Sigmoid colon (tissue), 7 donors: ENCODE measurements at places on chromosomes 7 and 10. TPM values are rescaled to one million over a fixed set of nuclear protein-coding genes. Genes with fewer than 3 reads are reported as not detected.

- no peak overlapping the region for H3K27ac ChIP-seq
- H3K4me1 ChIP-seq: no peaks in the 10 kb centered on the region
- H3K36me3 ChIP-seq: no peaks in the 10 kb centered on the region
- no peak overlapping the region for H3K4me3 ChIP-seq
- no peaks in the 10 kb centered on the region for H3K27me3 ChIP-seq
Measured at GRCh38 chr10:120744040-120744439, 107.1 kb upstream of the WDR11 start.

DNA sequence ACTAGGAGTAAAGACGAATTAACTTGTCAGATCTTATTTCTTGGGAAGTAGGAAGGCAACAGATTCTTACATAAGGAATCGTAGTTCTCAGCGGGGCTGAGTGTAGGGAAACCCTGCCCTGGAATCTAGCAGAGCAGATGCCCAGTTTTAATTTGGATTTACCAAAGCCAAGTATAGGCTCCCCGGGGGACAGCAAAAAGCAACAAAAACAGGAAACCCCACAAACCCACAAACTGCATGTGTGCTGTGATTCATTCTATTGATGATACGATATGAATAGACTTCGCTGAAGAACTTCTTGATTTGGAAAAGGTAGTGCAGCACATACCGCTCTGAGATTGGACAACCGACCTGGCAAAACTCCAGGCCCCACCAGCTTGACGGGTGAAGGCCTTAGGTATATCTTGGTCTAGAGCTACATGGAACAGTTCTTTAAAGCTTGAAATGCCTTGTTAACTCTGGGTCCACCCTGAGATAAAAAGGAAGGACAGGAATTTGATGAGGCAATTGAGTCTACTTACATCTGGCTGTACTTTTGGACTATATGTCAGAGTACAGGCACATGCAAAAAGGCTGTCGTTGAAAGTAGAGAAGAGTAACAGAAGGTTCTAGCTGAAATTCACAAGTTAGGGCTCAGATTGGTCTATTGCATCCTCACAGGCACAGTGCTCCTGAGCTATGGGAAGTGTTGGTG is 49.1 kb downstream of the STRA8 start:
- DNase-seq: no peak
- H3K4me3 ChIP-seq: no peak overlapping the region
- H3K4me1 ChIP-seq: peaks cover 11% of the 10 kb centered on the region
- H3K27ac ChIP-seq: no peak overlapping the region
- no peaks in the 10 kb centered on the region for H3K36me3 ChIP-seq

DNA sequence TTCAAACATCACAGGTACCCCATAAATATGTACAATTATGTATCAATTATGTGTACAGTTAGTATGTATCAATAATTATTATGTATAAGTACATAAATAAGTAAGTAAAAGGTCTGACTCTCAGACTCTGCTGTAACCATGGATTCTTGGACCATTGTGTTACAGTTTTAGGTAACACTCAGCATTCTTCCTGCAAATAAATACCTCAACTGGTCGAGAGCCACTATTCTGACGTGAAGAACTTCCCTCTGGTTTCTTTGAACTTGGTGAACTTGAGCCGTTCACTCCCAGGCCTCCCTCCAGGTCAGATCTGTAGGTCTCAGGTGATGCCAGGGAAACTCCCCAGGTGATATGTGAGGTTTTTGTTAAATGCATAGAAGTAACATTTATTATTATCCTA is 191.8 kb upstream of the PLXNA4 start:
- H3K27me3 ChIP-seq: no peaks in the 10 kb centered on the region
- H3K4me3 ChIP-seq: no peak overlapping the region
- no peak for DNase-seq
- H3K36me3 ChIP-seq: no peaks in the 10 kb centered on the region
- no peaks in the 10 kb centered on the region for H3K4me1 ChIP-seq
- no peak overlapping the region for H3K27ac ChIP-seq

- no peak overlapping the region for H3K4me3 ChIP-seq
- no peaks in the 10 kb centered on the region for H3K4me1 ChIP-seq
- DNase-seq: no peak
- H3K27ac ChIP-seq: no peak overlapping the region
Measured at GRCh38 chr10:24468281-24468751, 255.4 kb downstream of the ARHGAP21 start.

GRCh38 chr10:74058071-74058470 is 60.2 kb downstream of the VCL start:
- H3K4me1 ChIP-seq: no peaks in the 10 kb centered on the region
- H3K27me3 ChIP-seq: no peaks in the 10 kb centered on the region
- H3K27ac ChIP-seq: no peak overlapping the region
- no peaks in the 10 kb centered on the region for H3K36me3 ChIP-seq

DNA sequence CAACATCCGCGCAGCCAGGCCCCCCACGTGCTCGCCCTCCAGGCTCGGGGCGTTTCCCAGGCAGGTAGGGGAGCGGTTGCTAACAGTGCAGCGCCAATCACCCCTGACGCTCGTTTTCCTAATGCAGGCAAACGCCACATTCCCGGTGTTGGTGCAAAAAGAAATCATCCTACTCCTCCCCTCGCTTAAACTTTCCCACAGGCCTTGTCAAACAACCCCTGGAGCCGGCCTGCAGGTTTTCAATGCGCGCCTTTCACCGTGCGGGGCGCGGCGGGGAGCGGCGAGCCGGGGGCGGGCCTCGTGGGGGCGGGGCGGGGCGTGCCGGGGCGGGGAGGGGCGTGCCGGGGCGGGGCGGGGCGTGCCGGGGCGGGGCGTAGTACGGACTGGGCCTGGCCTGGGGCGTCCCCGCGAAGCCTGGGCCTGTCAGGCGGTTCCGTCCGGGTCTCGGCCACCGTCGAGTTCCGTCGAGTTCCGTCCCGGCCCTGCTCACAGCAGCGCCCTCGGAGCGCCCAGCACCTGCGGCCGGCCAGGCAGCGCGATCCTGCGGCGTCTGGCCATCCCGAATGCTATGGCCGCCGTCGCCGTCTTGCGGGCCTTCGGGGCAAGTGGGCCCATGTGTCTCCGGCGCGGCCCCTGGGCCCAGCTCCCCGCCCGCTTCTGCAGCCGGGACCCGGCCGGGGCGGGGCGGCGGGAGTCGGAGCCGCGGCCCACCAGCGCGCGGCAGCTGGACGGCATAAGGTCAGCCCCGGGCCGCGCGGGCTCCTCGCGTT is at the start of gene ECHDC3:
Gene ECHDC3, plus strand, starts transcription at position 374 of the 770 bp plus-strand sequence. Its CDS starts 195 bp downstream, at position 569.
- peak within 1 kb of the TSS; percentile 48 for H3K27ac ChIP-seq
- peaks cover 17% of the 10 kb centered on the region for H3K4me1 ChIP-seq
- H3K4me3 ChIP-seq: peak within 1 kb of the TSS; percentile 61
- peaks cover 8% of the 10 kb centered on the region for H3K27me3 ChIP-seq
- DNase-seq: no peak

DNA sequence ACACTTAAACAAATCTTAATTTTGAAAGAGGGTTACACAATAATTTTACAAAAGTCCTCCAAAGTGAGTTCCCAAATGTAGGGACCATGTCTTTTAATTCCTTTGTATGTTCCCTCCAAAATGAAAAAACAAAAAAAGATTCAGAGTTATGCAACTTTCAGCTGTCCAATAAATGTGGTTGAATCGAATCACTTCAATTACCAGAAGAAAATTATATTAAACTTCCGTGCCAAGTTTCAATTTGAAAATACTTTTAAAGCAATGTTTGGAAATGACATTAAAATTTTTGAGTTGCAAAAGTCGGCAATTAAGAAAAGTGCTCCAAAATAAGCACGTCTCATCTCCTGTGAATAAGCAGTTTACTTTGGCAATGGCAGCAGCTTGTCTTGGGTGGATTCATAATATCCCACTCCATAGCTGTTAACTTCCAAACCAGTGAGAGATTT is 60.3 kb upstream of the C1GALT1 start:
- no peaks in the 10 kb centered on the region for H3K4me1 ChIP-seq
- no peak for DNase-seq
- no peaks in the 10 kb centered on the region for H3K36me3 ChIP-seq
- H3K27ac ChIP-seq: no peak overlapping the region
- H3K4me3 ChIP-seq: no peak overlapping the region
- no peaks in the 10 kb centered on the region for H3K27me3 ChIP-seq

SUN3 gene
- total RNA-seq: not detected

FBXL15 gene
- total RNA-seq: 37.8 TPM

OR2A42 gene
- not detected for total RNA-seq

DNA sequence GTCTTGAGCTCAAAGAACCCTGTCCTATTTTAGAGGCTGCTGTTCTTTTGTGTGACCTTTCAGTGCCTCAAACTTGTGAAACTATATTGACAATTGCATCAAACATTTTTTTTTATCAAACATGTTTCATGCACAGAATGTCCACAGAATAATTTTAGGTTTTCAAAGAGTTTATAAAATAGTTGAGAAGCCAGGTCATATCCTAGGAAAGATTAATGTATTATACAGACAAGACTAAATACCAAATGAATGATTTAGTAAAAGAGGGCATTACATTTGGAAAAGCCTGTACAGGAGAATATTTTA is 67.0 kb downstream of the CDK6 start:
- DNase-seq: no peak
- H3K36me3 ChIP-seq: no peaks in the 10 kb centered on the region
- no peaks in the 10 kb centered on the region for H3K27me3 ChIP-seq
- H3K27ac ChIP-seq: no peak overlapping the region
- H3K4me3 ChIP-seq: no peak overlapping the region

GRCh38 chr7:33814936-33815335 is 90.4 kb upstream of the BMPER start:
- H3K27me3 ChIP-seq: no peaks in the 10 kb centered on the region
- no peak overlapping the region for H3K27ac ChIP-seq
- H3K4me1 ChIP-seq: no peaks in the 10 kb centered on the region
- no peak overlapping the region for H3K4me3 ChIP-seq
- no peak for DNase-seq

PTPRE gene
- total RNA-seq: 10.7 TPM

- DNase-seq: no peak
- peaks cover 31% of the 10 kb centered on the region for H3K4me1 ChIP-seq
- H3K36me3 ChIP-seq: peaks cover 27% of the 10 kb centered on the region
- no peak overlapping the region for H3K4me3 ChIP-seq
- H3K27ac ChIP-seq: no peak overlapping the region
Measured at GRCh38 chr10:13681095-13681494, 94.3 kb downstream of the PRPF18 start.

CEP41 gene
- 7.7 TPM for total RNA-seq

GRCh38 chr10:131195116-131195515 is 116.4 kb downstream of the TCERG1L start:
- H3K4me3 ChIP-seq: no peak overlapping the region
- H3K4me1 ChIP-seq: no peaks in the 10 kb centered on the region
- no peaks in the 10 kb centered on the region for H3K27me3 ChIP-seq
- H3K36me3 ChIP-seq: no peaks in the 10 kb centered on the region

CFAP46 gene
- 0.41 TPM for total RNA-seq

GRCh38 chr7:134660961-134661376 is 14.3 kb downstream of the BPGM start:
- H3K4me3 ChIP-seq: no peak overlapping the region
- no peak for DNase-seq
- H3K27ac ChIP-seq: no peak overlapping the region
- no peaks in the 10 kb centered on the region for H3K4me1 ChIP-seq

- no peak overlapping the region for H3K4me3 ChIP-seq
- H3K36me3 ChIP-seq: no peaks in the 10 kb centered on the region
- H3K4me1 ChIP-seq: no peaks in the 10 kb centered on the region
- DNase-seq: no peak
Measured at GRCh38 chr10:89296220-89296648, 5.6 kb upstream of the IFIT2 start.

GRCh38 chr7:33066771-33067170 is 4.2 kb upstream of the NT5C3A start:
- H3K4me3 ChIP-seq: no peak overlapping the region
- no peak for DNase-seq
- H3K27me3 ChIP-seq: no peaks in the 10 kb centered on the region
- H3K4me1 ChIP-seq: peaks cover 9% of the 10 kb centered on the region
- H3K36me3 ChIP-seq: no peaks in the 10 kb centered on the region

SPDYE1 gene
- total RNA-seq: not detected

DNA sequence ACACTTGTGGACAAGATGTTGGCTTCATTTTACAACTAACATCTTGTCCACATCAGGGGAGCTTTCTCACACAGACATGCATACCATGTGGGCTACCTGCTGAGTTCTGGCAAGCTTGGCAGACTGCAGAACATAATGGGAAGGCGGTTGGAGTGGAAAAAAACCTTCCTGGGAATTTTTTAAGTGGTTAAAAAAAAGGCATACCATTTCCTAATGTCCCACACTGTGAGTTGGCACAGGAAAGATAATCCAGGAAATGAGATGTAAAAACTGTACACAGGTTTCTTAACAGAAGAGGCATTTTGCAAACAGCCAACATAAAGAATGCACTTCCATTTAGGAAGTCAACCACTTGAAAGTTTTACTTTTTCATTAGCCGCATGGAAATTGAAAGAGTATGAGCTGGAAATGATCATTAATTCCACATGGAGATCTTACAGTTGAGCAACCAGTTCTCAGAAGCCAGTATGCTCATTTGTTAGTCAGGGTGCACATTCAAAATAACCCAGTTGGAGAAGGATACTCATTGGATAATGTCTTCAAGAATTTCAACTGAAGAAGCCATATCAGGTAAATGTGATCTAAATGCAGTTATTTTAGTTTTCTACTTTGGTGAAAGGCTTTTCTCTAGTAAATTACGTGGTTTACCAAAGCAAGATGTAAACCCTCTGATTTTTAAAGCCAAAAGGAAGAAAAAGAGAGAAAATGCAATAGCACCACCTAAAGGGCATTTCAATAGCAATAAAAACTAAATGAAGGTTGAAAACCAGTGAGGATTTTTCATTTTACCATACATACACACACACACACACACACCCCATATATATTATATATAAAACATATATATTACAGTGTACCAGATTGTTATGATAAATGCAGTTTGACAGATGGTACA is 194.0 kb downstream of the TAX1BP1 start:
- no peak for DNase-seq
- H3K27ac ChIP-seq: no peak overlapping the region
- H3K4me1 ChIP-seq: peaks cover 22% of the 10 kb centered on the region
- no peak overlapping the region for H3K4me3 ChIP-seq

GRCh38 chr10:89120931-89121763 is 86.0 kb downstream of the CH25H start:
- H3K27ac ChIP-seq: no peak overlapping the region
- H3K4me1 ChIP-seq: no peaks in the 10 kb centered on the region
- no peaks in the 10 kb centered on the region for H3K36me3 ChIP-seq
- DNase-seq: no peak

- no peak overlapping the region for H3K4me3 ChIP-seq
- H3K27ac ChIP-seq: no peak overlapping the region
- H3K27me3 ChIP-seq: no peaks in the 10 kb centered on the region
- DNase-seq: no peak
- no peaks in the 10 kb centered on the region for H3K4me1 ChIP-seq
Measured at GRCh38 chr7:36792421-36792820, 68.1 kb upstream of the AOAH start.

MLXIPL gene
- total RNA-seq: 7.2 TPM

- peaks cover 11% of the 10 kb centered on the region for H3K4me1 ChIP-seq
- H3K27me3 ChIP-seq: no peaks in the 10 kb centered on the region
- no peak overlapping the region for H3K4me3 ChIP-seq
- H3K27ac ChIP-seq: no peak overlapping the region
- no peak for DNase-seq
Measured at GRCh38 chr7:148738737-148739535, 40.2 kb downstream of the CUL1 start.

TSPAN15 gene
- 72.8 TPM for total RNA-seq

PDE1C gene
- total RNA-seq: 13.2 TPM
